ENCODE measurements at places on chromosomes 12 and 14.
A peak's percentile ranks its signal among the peaks of the same experiment; 100 is the strongest.

DNA sequence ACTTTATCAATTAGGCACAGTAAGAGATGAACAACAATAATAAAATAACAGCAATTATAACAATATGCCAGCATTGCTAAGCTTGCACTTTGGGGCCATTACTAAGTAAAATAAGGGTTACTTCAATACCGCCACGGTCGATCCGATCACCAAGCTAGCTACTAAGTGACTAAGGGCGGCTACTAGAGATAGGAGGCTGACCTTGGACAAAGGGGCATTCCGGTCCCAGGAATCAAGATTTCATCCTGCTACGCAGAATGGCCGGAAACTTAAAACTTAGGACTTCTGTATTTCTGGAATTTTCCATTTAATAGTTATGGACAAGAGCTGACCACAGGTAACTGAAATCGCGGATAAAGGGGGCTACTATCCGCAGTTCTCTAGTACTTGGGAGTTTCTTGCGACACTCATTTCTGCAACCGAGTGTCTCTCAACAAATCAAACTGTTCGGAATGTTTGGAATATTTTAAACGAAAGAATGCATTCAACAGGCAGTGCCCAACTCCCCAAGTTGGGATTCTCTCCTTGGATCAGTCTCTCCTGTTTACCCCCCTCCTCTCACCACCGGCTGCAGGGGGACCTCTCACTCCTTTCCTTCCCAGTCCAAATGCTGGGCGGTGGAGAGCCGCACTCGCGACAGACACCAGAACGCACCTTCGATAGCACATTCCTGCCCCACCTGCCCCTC is 650 bp downstream of the HEBP1 start:
- no peak for DNase-seq

DNA sequence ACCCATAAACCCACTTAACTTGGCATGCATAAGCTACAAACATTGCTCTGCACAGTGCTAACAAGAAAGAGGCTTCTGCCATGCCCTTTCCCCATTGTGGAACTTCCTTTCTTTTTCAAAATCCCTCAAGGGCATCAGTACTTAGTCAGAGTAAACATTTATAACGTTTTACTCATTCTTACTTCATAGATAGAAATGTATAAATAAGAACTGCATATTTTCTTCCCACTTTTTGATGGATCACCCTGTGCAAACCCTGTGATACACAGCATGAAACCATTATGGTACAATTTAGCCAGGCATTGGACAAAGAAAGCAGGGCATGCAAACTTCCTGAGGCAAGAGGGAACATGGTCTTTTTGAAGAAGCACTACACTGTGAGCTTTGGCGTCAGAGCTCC is 113.8 kb upstream of the FOXG1 start:
- no peak for DNase-seq

GRCh38 chr12:8665759-8666158 is 3.1 kb upstream of the MFAP5 start:
- DNase-seq = no peak

- DNase-seq = peak; percentile 79
These were observed 532 bp downstream of the FKBP11 start for GRCh38 chr12:48924617-48925303.

- no peak for DNase-seq
These were observed 224.1 kb downstream of the BTG1 start for GRCh38 chr12:91921555-91921954.

GRCh38 chr12:6559500-6559899 is 3.7 kb upstream of the IFFO1 start:
- DNase-seq = no peak

DNA sequence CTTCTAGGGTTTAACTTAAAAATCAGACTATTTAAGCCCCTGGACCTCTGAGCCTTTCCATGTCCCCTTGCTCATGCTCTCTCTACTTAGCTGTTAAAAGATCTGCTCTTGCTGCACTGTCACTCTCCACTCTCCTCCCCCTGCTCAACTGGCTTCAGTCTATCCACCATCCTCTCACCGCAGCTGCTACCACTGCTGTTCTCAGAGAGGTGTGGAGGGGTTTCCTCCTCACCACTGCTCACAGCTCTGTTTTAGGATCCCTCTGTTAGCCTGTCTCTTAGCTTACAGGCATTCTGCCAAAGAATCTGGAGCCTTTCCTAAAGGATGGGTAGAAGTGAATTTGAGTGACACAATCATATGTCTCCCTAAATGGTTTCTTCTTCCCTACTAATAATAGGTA is 43.7 kb upstream of the ATP2B1 start:
- DNase-seq = no peak

GRCh38 chr12:12226187-12226586 is 40.7 kb downstream of the LRP6 start:
- DNase-seq = no peak

DNA sequence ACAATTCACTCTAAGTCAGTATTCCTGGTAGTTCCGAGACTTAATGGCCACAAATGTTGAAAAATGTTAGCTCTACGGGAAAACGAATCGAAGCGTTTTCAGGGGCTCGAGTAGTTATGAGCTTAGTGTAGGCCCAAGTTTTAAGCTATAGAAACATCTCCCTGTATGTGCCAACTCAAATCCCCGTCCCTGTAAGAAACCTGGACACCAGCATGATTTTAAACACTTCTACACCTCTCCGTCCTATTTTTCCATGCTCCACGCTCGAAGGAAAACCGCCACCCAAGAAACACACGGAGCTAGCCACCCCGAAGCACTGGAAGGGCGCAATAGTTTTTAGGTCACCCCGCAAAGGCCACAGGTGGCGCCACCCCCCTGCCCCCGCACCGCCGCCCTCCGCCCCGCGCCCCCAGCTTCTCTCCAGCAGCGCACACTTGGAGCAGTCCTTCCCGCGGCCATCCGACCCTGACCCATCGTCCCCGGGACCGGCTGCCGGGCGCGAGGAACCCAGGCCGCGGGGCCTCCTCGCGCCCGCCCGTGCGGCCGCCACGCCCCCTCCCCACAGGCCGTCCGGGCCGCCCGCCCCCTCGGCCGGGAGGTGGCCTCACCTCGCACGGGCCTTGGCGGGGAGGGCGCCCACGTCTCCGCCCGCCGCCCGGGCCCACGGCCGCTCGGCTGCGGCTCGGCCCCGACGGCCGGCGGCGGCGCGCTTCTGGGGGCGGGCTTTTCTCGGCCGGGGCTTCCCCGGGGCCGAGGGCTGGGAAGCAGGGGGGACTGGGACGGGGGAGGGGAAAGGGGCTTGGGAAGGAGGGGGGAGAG is 522 bp downstream of the R3HDM2 start:
- DNase-seq = peak; percentile 66

GRCh38 chr12:99810718-99811593 is 163.4 kb downstream of the GARIN6 start:
- peak; percentile 53 for DNase-seq

- no peak for DNase-seq
These were observed 157.7 kb upstream of the TMEM132C start for GRCh38 chr12:128109236-128109635.

DNA sequence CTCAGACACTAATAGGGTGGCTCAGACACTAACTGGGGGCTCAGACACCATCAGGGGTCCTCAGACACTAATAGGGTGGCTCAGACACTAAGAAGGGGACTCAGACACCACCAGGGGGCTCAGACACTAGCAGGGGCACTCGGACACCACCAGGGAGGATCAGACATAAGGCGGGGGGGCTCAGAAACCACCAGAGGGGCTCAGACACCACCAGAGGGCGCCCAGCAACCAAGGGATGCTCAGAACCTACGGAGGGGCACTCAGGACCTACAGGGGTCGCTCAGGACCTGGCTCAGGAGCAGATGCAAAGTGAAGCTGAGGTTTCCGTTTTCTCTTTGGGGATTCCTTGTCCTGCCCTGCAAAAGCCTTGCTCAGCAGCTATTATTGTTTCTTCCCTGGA is 448.5 kb downstream of the TMEM121 start:
- DNase-seq = no peak

GRCh38 chr12:83015390-83016217 is 328.9 kb downstream of the TMTC2 start:
- DNase-seq = no peak

DNA sequence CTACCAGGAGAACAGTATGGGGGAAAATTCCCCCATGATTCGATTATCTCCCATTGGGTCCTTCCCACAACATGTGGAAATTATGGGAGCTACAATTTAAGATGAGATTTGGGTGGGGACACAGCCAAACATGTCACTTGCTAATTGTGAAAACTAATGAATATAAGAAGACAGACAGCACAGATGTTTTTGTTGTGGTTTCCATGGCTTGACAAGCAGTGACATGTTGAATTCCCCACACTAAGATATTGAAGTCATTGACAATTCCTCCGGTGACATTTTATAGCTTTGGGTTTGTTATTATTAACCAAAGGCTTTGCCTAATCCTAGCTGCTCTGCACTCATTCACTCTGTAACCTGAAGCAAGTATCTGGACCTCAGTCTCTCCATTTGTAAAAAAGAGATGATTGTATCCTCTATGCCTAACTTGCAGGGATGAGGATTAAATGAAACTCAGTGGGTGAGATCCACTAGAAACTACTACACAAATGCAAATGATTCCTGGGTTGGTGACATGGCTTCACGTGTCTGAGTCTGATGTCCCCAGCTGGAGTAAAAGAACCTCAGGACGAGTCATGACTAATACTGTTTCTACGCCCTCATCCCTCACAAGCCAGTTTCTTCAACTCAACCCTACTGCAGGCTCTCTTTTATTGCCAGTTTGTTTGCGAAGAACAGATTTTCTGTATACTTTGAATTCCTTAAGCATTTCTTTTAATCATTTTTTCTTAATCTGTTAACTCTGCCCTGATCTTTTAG is 71.6 kb downstream of the ASCL1 start:
- DNase-seq = no peak

DNA sequence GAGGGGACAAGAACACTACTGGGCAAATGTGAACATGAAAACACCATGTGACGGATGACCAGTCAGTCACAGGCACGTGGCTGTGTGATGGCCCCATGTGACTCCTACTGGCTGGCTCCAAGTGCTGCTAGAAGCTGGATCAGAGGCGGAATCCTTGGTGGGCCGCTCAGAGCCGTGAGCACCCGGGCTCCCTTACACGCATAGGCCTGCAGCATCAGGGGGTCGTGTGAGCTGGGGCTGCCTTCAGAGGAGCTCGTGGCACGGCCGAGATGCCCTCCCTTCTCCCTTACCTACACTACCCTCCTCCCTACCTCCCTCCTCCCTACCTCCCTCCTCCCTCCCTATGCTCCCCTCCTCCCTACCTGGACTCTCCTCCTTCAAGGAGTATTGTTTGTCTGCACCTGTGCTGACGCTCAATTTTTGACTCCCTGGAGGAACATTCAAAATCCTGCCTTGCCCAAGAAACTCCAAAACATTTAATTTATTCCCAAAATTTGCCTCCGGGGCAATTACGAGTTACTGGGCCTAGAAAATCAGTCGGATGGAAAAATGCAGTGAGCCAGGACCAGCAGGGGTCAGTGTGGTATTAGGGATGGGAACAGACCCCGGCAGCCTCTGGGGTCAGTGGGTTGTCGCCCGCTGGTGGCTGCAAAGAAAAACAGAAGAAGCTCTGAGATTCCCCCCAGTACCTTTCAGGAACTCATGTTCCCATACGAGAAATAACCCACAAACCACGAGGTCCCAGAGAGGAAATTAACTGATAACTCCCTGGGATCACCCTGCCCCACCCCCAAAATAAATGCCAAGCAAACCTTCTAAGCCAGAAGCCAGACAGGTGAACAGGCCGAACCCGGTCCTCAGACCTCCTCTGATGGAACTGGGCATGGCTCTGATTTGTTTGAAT is 61.3 kb downstream of the C14orf132 start:
- peak; percentile 24 for DNase-seq

GRCh38 chr12:109726511-109727038 is 12.9 kb downstream of the FAM222A start:
- no peak for DNase-seq

- no peak for DNase-seq
These were observed 51.2 kb downstream of the DNAH10 start for GRCh38 chr12:123813349-123813748.

DNA sequence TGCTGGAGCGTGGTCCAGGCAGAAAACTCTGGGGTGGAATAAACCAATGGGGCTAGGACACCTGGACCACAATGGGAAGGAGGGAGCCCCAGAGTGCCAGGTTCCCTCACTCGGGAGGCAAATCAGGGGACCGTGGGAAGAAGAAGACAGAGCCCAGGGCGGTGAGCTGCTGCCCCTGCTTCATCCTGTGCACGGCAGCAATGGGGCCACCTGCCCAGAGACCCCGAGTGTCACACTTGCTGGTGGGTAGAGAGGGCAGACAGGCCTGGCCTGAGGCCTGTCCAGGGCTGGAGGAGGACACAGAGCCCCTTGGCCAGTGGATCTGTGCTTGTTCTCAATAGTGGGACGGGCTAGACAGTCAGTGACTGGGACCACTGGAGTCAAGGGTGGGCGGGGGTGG is 58.2 kb downstream of the DIO3 start:
- DNase-seq = no peak

GRCh38 chr14:47194055-47194454 is 481.4 kb downstream of the MDGA2 start:
- no peak for DNase-seq

- DNase-seq = no peak
These were observed 9.1 kb upstream of the PTGER2 start for GRCh38 chr14:52305014-52305413.

DNA sequence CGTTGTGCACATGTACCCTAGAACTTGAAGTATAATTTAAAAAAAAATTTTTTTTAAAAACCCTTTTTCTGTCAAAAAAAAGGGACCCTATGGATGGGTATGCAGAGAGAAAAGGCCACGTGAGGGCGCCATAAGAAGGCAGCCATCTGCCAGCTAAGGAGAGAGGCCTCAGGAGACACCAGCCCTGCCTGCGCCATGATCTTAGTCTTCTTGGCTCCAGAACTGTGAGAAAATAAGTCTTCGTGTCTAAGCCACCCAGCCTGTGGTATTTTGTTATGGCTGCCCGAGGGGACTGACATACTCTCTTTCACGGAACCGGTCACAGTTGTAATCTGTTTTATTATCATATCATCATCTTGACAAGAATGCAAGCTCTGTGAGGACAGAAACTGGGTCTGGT is 174.8 kb downstream of the EFCAB11 start:
- DNase-seq = no peak

GRCh38 chr12:26124446-26125399 is at the start of gene BHLHE41:
TSS of gene BHLHE41 (minus strand) at chr12:26125037. CDS start at chr12:26124779, 258 bp downstream.
- peak; percentile 85 for DNase-seq

DNA sequence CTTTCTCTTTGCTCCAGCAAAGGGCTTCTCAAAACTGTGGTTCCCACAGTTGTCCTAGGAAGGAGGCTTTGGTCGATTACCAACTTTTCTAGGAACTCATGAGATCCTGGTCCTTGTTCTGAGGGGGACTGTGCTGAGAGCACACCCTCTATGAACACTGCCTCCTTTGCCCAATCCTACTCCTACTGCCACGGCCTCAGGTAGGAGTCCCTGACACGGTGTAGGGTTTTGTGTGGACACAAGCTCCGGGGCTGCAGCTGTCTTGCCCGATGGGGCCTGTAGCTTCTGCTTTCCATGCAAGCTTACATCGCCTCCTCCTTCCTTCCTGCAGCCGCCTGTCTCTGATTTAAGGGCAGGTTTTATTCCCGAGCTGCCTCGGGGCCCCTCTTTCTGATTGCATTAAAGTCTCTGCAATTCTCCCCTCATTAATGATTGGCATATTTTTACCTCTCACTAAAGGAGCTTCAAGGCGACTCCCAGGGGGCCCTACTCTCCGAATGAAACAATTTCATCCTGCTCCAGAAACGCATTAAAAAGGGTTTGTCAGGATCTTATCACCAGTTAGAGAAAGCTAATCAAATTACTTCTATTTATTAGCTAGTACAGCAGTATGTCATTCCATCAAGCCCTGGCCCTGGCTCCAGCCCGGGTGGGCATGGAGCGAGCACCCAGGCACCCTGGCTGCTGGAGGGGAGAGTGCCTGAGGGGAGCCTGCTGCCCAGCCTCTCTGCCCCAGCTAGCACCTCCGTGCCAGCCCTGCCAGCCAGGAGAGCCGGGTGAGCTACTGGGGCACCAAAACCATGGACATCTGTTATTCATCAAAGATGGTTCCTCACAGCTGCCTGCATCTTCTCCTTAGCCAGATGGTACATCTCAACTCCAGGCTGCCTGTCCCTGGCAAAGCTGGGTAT is 38.0 kb upstream of the ESRRB start:
- DNase-seq = no peak
